ENCODE measurements at places on chromosomes 4 and X.
A peak's percentile ranks its signal among the peaks of the same experiment; 100 is the strongest.

GRCh38 chrX:25534091-25534490, 518.3 kb upstream of the ARX start:
- DNase-seq = no peak

DNA sequence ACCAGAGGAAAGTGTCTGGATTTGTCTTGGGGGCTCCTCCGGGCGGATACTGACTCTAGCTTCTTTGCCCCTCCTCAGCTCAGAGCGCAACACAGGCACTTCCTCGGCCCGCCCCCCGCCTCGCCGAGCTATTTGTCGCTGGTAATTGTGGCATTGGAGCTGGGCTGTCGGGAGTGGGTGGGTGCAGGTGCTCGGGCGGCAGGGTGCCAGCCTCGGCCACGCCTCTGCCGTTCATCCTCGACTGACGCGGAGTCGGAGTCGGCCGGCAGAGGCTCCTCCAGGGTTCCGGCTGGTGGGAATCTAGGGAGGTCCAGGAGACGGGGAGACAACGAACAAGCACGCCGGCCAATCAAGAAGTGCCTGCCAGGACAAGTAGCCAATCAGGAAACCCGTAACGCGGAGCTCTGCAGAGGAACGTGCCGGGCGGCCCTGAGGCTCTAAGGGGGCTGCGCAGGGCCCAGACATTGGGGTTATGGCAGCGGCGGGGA, 3.9 kb upstream of the SYN1 start:
- no peak for DNase-seq

DNA sequence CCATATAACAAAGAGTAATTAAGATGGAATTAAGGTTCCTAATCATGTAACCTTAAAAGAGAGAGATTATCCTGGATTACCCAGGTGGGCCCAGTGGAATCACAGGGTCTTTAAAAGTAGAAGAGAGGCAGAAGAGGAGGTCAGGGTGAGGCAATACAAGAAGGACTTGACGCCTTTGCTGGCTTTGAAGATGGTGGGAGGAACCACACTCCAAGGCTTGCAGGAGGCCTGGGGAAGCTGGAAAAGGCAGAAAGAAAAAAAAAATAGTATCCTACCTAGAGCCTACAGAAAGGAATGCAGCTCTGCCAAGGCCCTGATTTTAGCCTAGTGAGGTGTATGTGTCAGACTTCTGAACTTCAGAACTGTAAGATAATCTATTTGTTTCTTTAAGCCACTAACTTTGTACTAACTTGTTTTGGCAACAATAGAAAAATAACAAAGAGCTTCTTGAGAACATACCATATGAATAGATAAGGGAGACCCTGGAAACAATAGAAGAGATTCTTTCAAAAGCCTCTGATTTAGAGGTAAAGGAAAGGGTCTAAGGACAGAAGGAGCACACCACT, 229.9 kb upstream of the TTC29 start:
- DNase-seq = no peak

GRCh38 chr4:87038837-87039615, 104.2 kb downstream of the AFF1 start:
- no peak for DNase-seq

DNA sequence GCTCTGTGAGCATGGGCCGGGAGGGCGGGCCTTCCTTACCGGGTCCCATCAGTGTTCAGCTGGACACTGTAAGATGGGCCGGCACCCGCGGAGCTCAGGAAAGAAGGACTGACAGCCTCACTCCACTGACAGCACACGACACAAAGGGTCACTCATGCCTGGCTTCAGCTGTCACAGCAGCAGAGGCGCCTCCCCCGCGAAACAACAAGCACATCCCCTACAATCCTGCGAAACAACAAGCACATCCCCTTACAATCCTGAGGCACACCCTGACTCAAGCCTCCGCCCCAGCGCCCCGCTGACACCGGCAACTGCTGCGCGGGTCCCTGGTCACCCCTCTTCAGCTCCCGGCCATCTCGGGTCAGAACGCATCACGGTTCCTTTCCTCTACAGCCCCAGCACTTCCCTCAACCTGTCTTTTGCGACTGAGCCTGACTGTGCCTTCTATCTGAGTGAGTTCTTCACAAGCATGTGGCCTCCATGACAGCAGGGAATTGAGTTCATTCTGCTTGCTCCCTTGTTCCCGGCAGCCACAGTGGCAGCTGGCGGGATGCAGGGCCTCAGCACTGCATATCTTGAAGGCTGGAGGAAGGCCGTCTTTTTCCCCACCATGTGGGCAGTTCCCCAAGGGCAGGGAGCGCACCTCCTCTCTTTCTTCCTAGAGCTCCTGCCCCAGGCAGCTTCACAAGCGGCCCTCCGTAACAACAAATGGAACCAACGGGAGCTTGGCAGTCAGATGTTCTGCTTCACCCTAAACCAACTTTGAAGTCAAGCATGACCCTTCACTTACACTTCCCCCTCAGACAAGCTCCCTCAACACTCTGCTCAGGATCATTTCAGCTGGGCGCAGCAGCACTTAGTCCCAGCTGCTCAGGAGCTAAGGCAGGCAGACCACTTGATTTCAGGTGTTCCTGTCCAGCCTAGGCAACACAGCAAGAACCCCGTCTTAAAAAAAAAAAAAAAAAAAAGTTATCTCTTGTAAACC, 39.6 kb downstream of the SCD5 start:
- DNase-seq = no peak

DNA sequence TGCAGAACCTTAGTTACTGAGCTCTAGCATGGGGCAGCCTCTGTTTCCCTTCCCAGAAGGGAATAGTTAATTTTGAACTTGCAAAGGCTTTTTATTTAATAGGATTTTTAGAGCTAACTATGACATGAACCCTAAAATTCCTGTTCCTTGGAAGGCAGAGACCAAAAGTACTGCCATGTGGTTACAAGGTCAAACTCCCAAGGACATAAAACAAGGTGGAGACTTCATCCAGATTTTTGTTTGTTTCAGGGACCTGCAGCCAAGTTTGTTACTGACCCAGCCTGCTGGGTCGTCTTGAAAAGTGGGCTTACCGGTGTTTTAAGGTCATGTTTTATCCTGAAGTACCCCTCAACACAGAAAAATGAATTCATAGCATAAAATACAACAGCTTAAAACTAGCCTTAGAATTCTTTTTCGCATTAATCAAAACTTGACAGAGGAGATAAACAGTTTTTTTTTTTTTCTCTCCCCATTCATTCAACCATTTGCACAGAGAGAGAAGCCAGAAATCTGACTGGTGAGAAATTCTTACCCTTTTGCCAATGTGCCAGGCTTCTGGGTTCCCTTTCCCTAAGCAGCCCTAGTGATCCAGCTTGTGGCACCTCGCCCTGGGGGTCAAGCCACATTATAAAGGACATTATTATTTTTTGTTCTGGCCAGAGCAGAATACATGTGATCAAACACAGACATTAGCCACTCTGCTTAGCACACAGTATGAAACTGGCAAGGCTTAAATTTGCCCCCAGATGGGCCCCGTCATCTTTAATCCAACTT, 21.5 kb upstream of the GRPEL1 start:
- no peak for DNase-seq

- no peak for DNase-seq
Observed at GRCh38 chr4:6957994-6958393, 48.4 kb downstream of the TBC1D14 start.

DNA sequence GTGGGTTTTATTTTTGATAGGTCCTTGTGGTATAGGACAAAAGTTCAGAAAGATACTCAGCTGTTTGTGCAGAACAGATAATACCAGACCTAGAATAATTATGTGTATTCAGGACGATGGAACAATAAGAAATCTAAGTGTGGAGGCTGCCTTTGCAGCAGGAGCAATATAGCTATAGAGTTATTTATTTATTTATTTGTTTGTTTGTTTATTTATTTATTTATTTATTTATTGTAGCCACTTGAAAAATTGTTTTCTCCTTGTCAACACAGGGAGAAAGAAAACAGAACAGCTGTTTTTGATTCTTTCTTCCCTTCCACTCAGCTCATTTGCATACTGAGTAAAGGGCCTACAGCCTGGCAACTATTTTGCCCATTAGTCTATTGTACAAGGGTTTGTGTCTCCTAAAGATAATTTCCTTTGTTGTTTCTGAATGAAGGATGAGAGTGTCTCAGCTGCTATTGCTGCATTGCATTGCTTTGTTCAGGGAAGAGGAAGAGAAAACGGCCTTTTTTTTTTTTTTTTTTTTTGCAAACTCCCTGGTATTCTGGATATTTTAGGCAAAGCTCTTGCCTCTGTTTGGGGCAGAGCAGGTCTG, 56.0 kb upstream of the ESX1 start:
- DNase-seq = no peak

DNA sequence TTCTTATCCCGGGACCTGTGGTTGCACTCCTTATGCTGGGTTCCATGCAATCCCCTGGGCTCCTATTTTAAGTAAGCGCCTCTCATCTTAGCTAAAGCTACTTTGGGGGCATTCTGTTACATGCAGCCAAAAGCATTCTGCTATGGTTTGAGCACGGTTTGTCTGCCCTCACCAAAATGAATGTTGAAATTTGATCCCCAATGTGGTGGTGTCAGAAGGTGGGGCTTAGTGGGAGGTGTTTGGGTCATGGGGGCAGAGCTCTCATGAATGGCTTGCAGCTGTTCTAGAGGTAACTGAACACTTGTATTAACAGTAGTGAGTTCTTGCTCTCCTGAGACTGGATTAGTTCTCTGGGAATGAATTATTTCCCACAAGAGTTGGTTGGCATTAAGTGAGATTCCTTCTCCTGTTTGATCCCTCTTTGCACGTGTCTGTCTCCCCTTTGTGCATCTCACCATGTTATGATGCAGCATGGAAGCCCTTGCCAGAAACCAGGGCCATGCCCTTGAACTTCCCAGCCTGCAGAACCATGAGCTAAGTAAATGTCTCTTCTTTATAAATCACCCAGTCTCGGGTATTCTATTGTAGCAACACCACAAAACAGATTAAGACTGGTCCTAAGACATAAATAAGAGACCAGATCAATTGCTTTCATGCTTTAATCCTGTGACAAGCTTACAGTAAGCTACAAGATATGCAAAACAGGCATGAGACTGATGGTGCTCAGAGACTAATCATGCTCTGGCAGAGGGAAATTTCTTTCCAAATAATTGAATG, 141.8 kb downstream of the TSPAN5 start:
- no peak for DNase-seq

DNA sequence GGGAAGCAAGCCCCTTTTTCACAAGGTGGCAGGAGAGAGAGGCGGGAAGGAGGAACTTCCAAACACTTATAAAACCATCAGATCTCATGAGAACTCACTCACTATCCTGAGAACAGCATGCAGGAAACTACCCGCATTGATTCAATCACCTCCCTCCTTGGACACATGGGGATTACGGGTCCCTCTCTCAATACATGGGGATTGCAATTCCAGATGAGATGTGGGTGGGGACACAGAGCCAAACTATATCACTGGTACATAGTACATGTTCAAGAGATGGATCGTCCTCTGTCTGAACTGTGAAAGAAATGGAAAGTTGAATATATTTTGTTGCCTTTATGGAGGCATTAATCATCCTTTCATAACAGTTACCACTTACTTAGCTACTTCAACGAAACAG, 12.8 kb downstream of the EREG start:
- DNase-seq = no peak

- no peak for DNase-seq
Observed at GRCh38 chr4:165204462-165204830, 2.9 kb upstream of the KLHL2 start.

DNA sequence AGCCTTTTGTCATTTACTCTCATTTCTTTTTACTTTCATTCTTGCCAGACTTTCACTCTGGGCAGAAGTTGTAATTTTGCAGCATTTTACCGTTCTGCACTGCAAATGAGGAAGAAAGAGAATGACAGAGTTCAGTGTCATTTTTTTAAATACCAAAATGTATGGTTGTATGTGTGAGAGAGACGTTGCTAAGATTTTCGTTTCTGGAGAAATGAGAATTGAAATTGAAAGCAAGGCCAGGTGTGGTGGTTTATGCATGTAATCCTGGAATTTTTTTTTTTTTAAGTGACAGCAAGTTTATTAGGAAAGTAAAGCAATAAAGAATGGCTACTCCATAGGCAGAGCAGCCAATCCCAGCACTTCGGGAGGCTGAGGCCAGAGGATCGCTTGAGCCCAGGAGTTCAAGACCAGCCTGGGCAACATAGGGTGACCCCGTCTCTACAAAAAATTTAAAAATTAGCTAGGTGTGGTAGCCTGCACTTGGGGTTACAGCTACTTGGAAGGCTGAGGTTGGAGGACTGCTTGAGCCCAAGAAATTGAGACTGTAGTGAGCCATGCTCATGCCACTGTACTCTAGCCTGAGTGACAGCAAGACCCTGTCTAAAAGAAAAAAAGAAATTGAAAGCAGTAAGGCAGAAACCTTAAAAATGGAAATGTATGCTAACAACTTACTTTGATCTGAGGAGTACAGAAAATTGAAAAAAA, 12.9 kb downstream of the DCK start:
- no peak for DNase-seq

- DNase-seq = no peak
Observed at GRCh38 chrX:40109288-40110008, 11.7 kb upstream of the BCOR start.

- peak; percentile 53 for DNase-seq
Observed at GRCh38 chrX:154369449-154370299, 4.8 kb downstream of the FLNA start.

GRCh38 chr4:123418351-123418931, 21.8 kb downstream of the SPRY1 start:
- DNase-seq = no peak

Measured in stimulated activated CD8-positive, alpha-beta memory T cell treated with anti-CD3 and anti-CD28 coated beads, Interleukin-2, amount 100 ng/mL, for 1 hour (primary cell).